Umbilical cord (tissue), 2 donors: ENCODE measurements at places on chromosomes 13 and 19. TPM values are rescaled to one million over a fixed set of nuclear protein-coding genes. Genes with fewer than 3 reads are reported as not detected.

GRCh38 chr19:45547965-45548609 is 36.5 kb downstream of the OPA3 start:
- DNase-seq = no peak

GRCh38 chr13:79480954-79481684 is at the start of gene NDFIP2:
TSS of gene NDFIP2 (plus strand) at chr13:79481155. CDS start at chr13:79481204, 49 bp downstream.
- DNase-seq = peak; percentile 93

GRCh38 chr13:47539317-47539716 is 461.8 kb downstream of the SUCLA2 start:
- no peak for DNase-seq

DNA sequence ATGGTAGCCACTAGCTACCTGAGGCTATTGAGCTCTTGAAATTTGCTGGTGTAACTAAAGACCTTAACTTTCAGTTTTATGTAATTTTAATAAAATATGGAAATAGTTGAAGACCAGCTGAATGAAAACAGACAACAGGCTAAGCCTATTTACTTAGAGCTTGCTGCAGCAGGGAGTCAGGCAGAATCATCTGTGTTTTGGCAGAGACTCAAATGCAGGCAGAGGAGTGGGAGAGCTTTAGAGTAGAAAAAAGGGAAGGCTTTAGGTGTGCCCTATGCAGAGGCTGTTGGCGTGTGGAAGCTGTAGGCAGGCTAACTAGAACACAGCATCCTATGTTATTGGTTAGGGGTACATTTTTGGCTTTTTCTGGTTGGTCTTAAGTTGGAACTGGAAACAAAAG is 304.9 kb upstream of the NBEA start:
- peak; percentile 83 for DNase-seq

- DNase-seq = no peak
Measured at GRCh38 chr19:9032136-9032631, 22.0 kb upstream of the MUC16 start.

GRCh38 chr19:54164369-54165068 is 5.0 kb upstream of the LENG1 start:
- DNase-seq = no peak

GRCh38 chr13:43757266-43757665 is 29.5 kb downstream of the ENOX1 start:
- DNase-seq = no peak

DNA sequence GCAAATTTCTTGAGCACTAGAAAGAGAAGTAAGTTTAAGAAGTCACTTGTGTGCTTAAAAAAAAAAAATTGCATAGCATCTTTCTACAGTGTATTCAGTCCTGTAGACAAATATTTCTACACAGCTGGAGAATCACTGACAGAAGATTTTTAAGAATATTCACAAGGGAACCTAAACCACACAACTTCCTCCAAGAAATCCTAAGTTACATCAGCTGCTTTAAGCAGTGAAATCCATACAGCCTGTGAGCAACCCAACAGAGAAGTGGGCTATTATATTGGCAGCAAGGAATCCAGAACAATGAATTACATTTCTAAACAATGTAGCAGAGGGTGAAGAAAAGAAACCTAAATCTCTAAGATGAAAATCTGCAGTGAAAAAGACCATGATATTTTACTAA is 1.5 kb downstream of the DOCK9 start:
- DNase-seq = peak; percentile 72

- no peak for DNase-seq
Measured at GRCh38 chr19:17684256-17684655, 3.9 kb downstream of the UNC13A start.

DNA sequence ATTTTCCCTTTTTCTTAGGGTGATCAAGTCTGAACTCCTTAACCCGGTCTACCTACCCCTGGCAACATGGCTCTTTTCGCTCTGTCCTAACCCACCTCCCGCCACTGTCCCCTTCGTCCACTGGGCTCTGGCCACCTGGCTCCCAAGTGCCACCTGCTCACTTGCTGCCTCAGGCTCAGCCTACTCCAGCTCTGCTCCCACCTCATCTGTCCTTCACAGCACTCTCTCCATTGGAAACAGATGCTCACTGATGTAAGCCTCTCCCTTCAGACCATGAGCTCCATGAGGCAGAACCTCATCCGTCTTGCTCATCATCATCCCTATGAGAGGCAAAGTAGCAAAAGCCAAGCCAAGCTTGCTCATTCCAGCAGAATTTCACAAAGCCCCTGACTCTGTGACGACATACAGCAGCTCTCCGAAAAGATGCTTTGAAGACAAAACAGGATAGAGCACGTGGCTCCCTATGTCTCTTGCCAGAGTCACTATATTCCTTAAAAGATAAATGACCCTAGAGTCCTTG is 35.3 kb upstream of the AMER2 start:
- DNase-seq = peak; percentile 48

DNA sequence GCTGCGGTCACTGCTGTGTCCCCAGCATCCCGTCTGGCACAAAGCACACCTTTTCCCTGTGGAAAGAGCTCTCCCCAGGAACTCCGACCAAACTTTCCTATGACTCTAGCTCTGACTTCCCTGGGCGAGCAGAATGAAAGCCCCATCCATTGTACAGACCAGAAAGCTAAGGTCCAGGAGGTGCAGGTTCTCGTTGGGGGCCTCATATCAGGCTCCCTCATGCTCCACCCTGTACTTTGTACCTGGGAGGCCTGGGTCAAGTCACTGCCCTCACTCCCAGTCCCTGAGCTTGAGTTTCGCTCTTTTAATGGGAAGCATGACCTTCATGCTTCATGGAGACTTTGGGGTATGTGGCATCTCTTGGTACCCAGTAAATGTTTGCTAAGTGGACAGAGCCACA is 18.4 kb downstream of the CYTH2 start:
- no peak for DNase-seq

DNA sequence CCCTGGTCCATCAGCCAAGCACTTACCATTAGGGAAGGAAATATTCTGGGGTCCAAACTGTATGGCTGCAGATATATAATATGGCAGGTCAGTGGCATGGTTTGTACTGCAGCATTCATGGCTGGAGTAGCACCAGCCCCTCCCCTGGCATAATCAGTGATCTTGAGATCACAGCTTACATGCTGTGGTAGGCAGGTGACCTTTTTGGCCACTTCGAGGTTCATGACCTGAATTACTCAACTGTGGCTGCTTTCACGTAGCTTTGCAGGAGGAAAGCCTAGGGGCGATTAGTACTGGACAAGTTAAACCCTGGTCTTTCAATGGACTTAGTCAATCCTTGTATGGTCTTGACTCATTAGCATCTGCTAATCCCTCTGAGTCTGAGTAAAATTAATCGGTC is 169.8 kb downstream of the SPRY2 start:
- no peak for DNase-seq

GRCh38 chr13:83183439-83184149 is 698.7 kb downstream of the SLITRK1 start:
- DNase-seq = no peak

Gene CGB7
- total RNA-seq = not detected

Gene CALR3
- total RNA-seq = not detected

Gene TMEM190
- not detected for total RNA-seq

Gene ZNF565
- 4.3 TPM for total RNA-seq
